ENCODE measurements at places on chromosomes 5 and 9. TPM values are rescaled to one million over a fixed set of nuclear protein-coding genes. Genes with fewer than 3 reads are reported as not detected.
A peak's percentile ranks its signal among the peaks of the same experiment; 100 is the strongest.

DNA sequence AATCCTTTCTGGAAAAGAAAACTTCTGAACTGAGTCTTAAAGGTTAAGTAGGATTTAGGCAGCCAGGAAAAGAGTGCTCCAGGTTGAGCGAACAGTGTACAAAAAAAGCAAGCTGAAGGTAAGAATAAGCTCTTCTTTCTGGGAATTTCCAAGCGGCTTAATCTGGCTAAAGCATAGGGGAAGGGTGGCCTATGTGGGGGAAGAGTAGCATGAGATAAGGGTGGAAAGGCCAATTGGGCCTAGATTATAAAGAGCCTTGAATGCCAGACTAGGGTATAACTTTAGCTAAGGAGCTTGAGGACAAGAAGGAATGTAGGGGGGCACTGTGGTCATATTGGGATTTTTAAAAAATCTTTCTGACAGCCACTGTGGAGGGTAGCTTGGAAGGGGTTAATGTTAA lies 37.3 kb upstream of the NR5A1 start:
- DNase-seq: no peak

DNA sequence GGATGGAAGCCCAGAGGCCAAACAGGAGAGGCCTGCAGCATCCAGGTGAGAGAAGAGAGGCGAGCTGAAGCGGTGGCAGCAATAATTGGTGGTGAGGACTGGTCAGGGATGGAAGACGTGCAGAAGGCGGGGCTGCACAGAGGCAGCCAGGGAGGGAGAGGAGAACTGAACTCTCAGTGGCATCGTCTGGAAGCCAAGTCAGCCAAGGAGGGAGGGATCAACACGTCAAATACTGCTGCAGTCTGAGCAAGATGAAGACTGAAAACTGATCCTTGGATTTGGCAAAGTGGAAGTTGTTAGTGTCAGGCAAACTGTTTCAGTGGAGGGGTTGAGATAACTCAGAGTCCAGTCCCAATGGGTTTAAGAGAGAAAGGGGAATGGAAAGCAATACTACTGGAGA lies 145.4 kb downstream of the CDK5RAP2 start:
- peak; percentile 80 for DNase-seq

DNA sequence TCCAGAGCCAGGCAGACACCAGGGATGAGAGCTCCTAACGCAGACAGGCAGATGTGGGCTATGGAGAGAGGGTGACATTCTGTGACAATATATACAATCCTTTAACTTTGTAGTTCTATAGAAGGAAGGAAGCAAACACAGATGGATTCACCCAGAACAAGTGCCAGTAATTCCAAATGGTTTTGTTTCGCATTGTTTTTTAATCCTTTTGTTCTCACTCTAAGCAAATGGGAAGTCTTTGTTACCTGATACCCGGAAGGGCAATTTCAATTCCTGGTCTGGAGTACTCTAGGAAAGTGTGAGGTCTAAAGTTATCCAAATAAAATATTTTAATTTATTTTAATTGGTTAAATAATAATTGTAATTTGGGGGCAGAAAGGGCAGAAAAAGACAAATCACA lies 2.5 kb downstream of the FRMD3 start:
- no peak for DNase-seq

Gene SPATA31C1
- not detected for total RNA-seq

DNA sequence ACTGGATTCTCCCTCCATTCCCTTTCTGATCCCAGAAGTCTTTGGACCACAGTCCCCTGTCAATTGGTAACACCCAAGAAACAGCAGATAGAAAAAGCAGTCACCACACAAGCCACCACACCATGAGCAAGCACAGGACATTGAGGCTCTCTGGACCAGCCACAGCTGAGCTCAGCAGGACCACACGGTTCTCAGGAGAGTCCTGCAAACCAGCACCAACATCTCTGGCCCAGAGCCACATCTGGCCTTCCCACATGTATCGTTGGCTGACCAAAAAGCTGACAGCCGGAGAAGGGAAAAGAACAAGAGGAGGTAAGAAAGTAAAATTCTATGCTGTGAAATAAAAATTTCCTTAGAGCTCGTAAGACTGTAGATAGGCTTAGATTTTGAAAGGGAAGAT lies 56.7 kb downstream of the KLHL3 start:
- no peak for DNase-seq

GRCh38 chr5:11854936-11855335 lies 49.3 kb downstream of the CTNND2 start:
- DNase-seq: no peak

Gene GFPT2
- total RNA-seq: 60.1 TPM

Gene GABRA1
- total RNA-seq: not detected

GRCh38 chr9:91035825-91036208 lies 234.2 kb downstream of the SYK start:
- DNase-seq: no peak

GRCh38 chr5:37015795-37016666 lies 139.5 kb downstream of the NIPBL start:
- no peak for DNase-seq

Gene PCDHB14
- total RNA-seq: 10.1 TPM

DNA sequence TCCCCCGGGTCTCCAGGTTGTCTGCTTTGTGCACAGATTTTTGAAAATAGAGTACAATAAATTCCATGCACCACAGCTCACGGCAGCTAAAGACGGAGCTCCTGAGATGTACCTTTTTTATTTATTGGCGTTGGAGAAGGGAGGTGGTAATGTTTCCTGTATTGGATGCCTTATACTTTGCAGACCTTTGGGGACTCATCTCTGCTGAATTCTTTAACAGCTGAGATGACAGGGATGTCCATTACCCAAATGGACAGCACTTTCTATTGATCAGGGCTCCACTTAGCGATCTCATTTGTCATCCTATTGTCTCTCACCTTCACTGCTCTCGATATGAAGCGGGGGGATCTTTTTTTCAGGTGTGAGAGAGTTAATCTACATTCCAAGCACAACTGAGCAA lies 137.8 kb downstream of the EFNA5 start:
- no peak for DNase-seq

Gene QRFP
- total RNA-seq: not detected

Gene LCN1
- not detected for total RNA-seq

DNA sequence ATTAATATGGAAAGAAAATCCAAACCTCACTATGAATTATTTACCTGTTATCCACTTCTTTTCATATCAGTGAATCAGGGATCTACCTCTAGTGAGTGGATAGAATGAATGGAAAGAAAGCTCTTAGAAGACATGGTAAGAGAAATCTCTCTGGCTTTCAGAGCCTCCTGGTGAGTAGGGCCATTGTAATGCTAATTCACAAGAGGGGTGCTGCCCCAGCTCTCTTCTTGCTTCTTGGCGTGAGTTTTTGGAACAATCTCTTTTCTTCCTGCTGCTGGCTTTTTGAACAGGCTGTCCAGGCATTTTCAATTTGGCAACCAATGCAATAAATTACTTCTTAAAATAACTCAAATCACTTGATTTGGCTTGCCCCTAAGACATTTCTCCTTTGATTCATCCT lies 49.9 kb upstream of the KCNN2 start:
- DNase-seq: no peak

DNA sequence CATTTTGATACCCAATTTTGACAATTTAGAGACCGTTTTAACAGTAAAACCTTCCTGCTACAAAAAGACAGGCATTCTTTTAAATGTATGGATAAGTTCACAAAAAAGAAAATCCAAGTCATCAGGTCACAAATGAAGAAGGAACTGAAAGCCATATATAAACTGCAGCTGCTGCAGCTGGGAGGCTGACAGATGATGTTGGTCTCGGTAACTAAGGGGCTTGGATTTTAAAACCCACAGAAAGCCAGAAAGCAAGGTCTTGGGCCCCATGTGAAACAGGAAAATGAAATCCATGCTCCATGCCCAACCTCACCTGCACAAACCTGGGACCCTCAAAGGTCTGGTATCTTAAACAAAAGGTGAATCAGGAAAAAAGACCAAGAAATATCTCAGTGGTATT lies 15.7 kb upstream of the C5orf34 start:
- no peak for DNase-seq

DNA sequence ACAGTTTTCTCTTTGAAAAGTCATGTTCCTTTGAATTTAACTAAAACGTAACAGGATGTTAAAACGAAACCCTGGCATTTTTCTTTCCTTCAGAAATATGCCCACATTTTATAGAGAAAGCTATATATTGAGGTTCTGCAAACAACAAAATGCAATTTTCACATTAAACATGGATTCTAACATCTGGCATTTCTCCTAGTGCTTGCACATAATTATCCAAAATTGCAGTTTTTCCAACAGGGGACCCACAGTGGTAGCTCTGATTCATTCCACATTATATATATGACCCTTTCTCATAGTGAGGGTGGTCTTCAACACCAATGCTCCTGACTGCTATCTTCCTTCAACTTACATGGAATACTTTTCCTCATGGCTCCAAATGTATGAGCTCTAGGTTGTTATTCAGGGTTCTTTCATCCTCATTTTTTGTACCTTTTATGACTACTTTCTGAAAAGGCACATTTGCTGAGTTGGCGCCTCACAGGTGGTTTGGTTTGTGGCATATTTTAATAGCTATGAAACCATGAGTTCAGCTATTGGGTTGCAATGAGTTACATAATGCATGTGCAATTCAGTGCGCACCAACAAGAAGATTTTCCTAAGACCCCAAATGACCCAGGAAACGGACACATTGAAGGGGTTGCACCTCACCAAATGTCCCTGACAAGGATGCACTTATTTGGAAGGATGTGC lies 551.7 kb downstream of the RAB3C start:
- DNase-seq: no peak

DNA sequence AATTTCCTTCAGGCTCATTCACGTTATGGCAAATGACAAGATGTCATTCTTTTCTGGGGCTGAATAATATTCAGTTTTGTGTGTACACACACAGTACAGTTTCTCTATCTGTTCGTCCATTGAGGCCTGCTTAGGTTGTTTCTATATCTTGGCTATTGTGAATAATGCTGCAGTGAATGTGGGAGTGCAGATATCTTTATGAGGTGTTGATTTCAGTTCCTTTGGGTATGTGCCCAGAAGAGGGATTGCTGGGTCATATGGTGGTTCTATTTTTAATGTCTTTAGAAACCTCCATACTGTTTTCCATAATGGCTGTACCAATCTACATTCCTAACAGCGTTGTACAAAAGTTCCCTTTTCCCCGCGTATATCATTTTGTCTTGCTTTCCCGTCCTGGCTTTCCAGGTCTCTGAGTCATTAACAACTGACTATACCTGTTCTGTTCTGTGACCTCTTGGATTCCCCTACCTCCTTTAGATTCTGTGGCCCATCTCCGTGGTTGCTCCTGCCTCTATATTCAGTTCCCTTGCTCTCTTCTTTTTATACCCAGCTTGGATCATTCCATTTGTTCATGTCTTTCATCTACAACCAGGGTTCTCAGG lies 6.8 kb downstream of the SNX30 start:
- DNase-seq: no peak

DNA sequence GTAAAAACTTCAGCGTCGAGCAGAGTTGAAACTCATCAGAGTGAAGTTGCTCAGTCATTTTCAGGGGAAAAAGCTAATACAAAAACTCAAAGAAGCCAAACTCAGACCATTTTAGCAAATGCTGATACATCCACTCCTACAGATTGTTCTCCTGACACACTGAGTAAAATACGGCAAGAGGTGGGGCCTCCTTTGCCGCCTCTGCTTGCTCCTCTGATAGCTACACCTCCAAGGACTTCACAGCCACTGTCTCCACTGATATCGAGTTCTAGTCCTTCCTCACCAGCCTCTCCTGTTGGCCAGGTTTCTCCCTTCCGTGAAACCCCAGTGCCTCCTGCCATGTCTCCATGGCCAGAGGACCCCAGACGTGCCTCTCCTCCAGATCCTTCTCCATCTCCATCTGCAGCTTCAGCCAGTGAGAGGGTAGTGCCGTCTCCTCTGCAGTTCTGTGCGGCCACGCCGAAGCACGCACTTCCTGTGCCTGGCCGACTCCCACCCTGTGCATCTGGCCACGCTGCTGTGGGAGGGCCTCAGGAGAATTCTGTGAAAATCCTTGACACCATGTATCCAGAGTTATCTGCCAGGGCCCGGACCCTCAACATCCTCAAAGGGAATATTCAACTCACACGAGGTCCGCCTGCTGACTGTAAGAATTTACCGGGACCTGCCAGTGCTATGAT lies 41.7 kb downstream of the ICE1 start:
- DNase-seq: no peak

Gene FRRS1L
- 0.29 TPM for total RNA-seq

Gene ACTL7A
- not detected for total RNA-seq

DNA sequence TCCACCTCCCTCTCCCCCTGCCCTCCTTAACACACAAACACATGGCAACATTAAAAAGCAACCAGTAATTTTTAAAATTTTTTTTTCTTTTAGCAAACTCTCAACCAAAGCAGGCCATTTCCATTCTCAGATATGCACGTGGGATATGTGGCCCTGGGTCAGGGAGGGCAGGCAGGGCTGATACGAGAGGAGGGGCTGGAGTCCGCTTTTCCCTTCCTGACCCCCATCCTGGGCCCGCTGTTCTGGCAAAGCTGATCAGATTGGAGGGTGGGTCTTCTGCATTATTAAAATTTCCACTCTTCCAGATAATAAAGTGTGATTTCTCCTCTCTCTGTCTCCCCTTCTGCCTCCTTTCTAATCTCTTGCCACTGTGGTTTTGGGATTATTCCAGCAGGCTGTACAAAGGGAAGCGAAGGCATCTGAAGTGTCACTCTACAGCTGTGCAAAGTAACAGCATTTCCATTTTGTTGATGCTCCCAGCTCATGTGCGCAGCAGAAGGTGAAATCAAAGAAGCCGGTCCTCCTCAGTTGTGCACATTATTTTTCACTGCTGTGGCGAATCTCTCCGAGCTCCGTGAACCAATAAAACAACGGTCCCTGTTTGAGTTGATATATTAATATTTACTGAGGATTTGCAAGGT lies 12.0 kb downstream of the IRX1 start:
- no peak for DNase-seq

Gene TAF11L9
- total RNA-seq: not detected

DNA sequence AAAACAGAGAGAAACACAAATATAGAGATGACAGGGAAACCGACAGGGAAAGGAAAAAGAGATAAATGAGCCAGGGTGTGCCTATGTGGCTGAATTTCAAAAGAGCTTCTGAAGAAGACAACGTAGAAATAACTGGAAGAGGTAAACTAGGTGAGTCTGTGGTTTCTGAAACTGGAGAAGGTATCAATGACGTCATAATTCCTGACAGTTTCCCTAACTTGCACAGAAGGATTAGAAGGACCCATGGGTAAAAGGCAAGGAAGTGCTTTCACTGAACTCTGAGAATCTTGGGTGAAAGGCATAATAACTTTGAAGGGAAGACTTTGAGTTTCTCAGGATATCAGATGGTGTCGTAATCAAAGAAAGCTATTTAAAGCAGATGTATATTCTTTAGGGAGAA lies 790.8 kb upstream of the NUDT12 start:
- no peak for DNase-seq

Measured in aorta (tissue), 5 donors.